ENCODE measurements at places on chromosomes 2 and 18.
A peak's percentile ranks its signal among the peaks of the same experiment; 100 is the strongest.

DNA sequence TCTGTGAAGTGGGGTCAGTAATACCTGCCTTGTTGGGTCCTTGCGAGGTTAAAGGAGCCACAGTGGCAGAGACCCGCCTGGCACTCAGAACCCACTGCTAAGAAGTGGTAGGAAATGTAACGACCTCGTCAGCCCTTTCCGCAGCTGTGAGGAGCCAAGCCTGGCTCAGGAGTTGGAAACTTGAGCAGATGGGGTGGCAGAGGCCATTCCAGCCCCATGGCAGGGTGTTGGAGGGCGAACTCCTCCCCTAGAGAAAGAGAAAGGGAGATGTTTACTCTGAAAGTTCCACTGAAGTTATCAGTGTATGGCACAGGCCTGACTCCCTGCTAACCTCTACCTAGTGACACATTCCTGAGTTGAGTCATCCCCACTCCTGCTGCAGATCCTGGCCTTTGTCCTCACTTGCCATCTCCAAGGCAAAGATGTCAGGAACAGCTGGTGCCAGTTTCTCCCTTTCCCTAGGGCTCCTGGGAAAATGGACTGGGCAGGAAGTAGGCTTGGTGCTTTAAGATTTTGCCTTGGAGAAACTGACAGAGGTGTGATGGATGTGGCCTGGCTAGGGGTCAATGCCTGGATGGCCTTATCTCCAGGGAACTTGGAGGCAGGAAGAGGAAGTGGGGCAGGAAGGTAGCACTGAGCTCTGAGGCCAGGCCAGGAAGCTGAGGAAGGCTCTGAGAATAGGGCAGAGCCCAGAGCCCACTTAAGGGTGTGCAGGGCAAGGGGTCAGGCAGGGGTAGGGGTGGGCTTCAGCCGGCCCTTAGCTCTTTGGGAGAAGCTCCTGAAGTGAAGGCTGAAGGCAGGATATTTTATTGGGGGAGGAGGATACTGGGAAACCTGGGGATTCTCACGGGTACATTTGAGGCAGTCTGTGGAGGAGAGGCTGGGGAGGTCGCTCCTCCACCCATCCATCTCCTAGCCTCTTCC, 888 bp downstream of the VAMP5 start:
- DNase-seq: peak; percentile 79

DNA sequence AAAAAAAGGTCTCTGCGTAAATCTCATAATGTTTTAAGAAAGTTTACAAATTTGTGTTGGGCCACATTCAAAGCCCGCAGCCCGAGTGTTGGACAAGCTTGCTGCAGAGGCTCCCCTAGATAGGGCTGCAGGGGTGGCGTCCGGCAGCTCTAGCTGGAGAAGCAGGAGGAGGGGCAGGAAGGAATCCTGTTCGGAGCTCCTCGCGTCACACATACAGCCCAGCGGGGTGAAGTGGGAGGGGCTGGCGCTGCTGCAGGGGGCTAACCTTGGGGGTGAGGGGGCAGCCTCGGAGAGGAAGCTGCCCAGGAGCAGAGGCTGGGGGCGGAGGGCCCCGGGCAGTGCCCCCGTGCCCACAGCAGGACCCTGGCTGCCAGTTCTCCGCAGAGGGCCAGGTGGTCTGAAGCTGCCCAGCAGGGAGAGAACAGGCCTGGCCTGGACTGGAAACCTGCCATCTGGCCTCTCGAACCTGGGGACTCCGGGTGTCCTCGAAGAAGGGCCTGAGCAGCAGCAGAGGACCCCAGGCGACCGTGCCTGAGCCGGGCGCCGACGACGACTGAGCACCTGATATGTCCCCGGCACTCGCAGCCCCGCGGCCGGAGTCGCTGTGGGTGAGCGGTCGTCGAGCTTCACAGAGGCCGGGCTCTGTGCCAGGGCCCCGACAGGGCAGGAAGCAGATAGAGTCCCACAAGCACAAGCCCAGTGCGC, 2.6 kb upstream of the GPR35 start:
- DNase-seq: no peak

DNA sequence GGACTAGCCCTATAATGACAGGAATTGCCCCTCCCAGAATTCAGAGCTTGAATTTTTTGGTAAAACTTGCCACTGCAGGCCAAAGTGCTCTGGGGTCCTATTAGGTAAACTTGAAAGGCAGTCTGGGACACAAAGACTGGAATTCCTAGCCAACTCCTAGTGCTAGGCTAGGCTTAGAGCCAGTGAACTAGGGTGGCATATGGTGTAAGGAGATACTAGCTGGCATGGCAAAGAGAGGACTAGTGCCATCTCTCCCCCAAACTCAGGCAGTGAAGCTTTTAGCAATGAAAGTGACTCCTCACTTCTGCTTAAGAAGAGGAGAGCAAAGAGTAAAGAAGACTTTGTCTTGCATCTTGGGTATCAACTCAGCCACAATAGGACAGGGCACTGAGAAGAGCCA, 410.5 kb upstream of the CNTNAP5 start:
- DNase-seq: no peak

GRCh38 chr2:16932826-16933225, 267.2 kb upstream of the CYRIA start:
- no peak for DNase-seq

GRCh38 chr2:45212953-45213635, 203.8 kb upstream of the SIX2 start:
- DNase-seq: no peak

DNA sequence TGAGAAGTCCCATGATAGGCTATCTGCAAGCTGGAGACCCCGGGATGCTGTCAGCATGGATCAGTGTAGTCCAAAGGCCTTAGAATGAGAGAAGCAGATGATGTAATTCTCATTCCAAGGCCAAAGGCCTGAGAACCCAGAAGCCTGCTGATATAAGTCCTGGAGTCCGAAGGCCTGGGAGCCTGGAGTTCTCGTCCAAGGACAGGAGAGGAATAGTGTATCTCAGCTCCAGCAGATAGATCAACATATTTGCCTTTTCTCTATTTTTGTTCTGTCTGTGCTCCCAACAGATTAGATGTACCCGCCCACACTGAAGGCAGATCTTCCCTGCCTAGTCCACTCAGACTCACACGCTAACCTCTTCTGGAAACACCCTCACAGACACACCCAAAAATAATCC, 454.9 kb upstream of the CHAC2 start:
- DNase-seq: no peak

- no peak for DNase-seq
Observed at GRCh38 chr2:170554278-170554955, 160.7 kb upstream of the SP5 start.

GRCh38 chr2:229620289-229620688, 94.1 kb downstream of the DNER start:
- no peak for DNase-seq

DNA sequence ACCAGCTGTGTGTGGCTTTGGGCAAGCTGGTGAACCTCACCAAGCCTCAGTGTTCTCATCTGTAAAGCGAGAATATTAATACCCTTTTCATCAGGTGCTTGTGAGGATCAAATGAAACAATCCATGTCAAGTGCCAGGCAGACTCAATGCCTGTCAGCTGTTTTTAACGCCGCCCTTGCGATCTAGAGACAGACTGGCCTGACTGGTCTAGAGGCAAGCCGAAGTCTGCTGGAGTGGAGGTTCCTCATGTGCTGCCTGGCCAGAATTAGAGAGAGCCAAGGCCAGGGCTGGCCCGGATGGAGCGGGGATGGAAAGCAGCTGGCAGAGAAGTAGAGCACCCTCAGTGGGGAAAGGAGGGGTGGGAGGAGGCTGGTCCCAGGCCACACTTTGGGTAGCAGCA, 74.5 kb upstream of the B3GNT7 start:
- no peak for DNase-seq

DNA sequence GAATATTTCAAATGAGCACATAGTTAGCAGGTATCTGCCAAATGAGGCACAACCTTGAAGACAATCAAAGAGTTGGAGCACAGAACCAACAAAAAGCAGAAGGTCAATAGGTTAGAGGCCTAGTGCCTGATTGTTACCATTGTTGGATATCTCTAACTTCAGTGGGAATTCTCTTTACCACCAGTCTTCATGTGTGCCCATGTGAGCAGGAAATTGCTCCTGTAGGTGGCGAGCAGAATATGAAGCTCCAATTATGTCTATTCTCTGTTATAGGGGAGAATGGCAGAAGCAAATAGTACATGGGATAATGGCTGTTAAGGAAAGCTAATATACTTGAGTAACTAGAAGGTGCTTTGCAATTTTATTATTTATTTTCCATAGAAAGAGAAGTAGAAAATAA, 14.9 kb upstream of the ZNF385B start:
- no peak for DNase-seq

DNA sequence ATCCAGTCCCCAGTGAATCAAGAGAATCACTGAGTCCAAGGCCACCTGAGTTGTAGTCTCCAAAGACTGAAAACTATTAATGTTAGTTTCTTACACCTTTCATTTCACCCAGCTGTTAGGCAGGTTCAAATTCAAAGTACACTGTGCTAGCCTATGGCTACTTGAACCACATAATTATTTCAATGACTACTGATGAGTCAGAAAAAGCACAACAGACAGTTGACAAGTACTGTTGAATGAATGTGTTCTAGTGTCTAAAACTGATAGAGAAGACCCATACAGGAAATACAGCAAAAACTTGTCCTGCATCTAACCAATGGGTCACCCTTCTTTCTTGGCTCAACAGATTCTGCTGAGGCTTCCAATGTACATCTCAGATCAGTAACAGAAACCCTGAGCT, 160.9 kb downstream of the MYO5B start:
- no peak for DNase-seq

DNA sequence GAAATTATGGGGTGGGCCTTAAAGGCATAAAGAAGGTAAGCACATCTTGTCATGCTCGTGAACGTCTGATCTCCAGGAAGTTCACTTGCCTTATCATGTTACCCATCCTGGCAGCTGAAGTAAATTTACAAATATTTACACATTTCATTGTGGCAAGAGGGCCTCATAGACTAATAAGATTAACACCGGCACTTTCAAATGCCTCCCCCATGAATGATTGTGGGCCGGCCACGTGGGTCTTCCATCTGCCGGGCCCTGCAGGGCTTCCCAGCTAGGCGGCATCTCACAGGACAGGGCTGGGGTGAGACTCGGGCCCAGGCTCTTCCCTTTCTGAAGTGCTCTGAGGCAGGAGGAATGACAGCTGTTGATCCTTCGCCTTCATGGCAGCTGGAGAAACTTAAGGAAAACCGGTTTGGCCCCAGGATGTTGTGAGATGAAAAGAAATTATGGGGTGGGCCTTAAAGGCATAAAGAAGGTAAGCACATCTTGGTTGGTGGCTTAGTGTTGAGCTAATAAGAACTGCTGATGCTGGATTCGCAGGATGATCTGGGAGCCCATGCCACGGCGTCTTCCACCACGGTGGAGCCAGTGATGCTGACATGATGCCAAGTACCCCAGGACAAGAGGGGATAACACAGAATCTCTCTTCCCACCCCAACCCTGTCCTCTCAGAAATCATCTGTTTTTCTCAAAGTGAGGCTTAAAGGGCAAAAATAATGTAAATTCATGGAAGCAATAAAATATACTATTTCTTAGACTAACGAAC, 176.3 kb downstream of the SEPTIN10 start:
- no peak for DNase-seq

GRCh38 chr2:20676353-20677215, 9.6 kb downstream of the GDF7 start:
- DNase-seq: no peak

DNA sequence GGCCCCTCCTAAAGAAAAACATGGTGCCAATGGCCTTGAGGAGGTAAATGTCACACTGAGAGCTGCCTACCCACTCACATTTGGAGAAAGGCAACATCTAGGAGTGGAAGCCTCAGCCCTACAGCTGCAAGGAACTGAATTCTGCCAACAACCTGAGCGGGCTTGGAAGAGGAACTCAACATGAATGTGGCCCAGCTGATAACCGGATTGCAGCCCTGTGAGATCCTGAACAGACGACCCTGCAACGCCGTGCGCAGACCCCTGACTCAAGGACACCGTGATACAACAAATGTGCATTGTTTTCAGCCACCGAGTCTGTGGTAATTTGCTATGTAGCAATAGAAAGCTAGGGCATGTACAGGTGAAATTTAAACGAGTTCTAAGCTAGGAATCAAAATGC, 99.4 kb downstream of the MYOM1 start:
- DNase-seq: no peak

- peak; percentile 58 for DNase-seq
Observed at GRCh38 chr2:216023055-216023648, 9.8 kb upstream of the MREG start.

GRCh38 chr18:8610459-8610851, 1.2 kb downstream of the RAB12 start:
- DNase-seq: no peak

- DNase-seq: no peak
Observed at GRCh38 chr2:151544449-151544848, 134.7 kb downstream of the RIF1 start.

DNA sequence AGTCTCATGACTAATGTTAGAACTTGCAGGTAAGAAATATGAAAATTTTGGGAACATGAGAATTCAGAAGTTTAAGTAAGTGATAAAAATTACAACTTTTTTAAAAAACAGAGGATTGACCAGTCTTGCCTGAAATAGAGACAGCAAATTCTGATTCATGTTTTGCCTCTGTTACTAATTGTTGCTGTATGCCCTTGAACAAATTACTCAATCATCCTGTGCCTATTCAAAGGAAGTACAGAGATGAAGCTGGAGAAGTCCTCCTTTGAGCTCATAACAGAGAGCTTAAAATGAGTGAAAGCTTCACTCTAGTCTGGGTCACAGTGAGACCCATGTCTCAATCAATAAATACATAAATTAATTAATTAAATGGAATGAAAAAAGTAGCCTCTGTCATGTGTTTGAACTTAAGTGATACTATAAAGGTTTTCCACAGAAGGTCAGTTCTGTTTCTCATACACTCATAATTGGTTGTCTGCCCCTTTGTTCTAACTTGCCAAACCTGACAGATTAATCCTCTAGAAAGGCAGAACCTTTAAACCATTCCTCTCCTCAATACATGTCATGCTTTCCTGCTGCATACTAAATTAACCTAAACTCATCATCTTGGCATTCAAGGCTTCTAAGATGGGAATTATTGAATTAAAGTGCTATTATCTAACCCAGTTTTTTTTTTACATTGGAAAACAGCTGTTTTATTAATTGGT, 374.6 kb upstream of the LRATD1 start:
- DNase-seq: no peak

GRCh38 chr2:84427235-84428138, 31.6 kb downstream of the SUCLG1 start:
- DNase-seq: no peak

DNA sequence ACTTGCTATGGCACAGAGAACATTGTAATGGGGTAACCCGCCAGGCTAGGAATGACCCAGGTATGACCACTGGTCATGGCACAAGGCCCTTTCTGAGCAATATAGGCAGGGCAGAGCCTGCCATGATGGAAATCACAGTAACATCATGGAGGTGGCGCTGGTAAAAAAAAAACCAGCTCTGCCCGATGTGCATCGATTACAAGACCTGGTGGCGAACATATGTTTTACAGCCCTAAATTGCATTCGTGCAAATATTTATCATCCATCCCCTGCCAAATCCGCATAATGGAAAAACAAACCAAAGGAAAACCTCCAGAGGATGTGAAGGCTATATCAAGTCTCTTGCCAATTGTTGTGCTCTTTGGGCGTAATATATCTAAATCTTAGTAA, 60.6 kb downstream of the SEMA4F start:
- no peak for DNase-seq

Measured in colonic mucosa (tissue), 4 donors.